ENCODE measurements at places on chromosomes 7 and 10.
A peak's percentile ranks its signal among the peaks of the same experiment; 100 is the strongest.

DNA sequence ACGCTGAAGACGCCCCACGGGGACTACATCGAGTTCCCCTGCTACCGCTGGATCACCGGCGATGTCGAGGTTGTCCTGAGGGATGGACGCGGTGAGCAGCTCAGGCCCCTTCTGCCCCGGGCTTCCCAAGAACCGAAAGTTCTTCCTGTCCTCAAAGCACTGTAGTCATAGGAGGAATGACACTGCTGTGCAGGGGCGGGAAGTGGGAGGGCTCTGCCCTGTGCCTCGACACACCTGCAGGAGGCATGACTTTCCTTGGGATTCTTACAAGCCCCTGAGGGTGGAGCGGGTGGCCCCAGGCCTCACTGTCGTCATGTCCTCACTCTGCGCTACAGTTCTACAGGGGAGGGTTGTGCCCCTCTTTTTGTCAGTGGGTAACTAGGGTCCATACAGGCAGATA is 8.6 kb downstream of the ALOX5 start:
- DNase-seq, result no peak

GRCh38 chr10:24605141-24605540 is 118.5 kb downstream of the ARHGAP21 start:
- no peak for DNase-seq

- DNase-seq, result no peak
Observed at GRCh38 chr10:247480-247879, 112.2 kb downstream of the ZMYND11 start.

DNA sequence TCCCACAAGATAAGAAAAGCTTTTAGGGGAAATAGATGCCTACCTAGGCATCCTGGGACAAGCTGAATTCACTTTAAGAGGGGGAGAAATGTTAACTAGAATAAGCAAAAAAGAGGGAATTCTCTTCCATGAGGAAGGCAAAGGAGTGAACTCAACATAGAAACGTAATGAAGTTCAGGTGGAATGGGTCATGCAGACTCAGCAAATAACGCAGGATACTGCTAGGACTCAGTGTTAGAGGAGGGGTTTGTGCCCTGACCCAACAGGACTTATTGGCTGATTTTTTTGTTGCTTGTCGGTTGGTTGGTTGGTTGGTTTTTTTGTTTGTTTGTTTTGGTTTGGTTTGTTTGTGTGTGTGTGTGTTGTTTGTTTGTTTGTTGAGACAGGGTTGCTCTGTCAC is 9.3 kb downstream of the OR2A14 start:
- no peak for DNase-seq

- DNase-seq, result peak; percentile 46
Observed at GRCh38 chr10:114470956-114471905, 66.9 kb upstream of the AFAP1L2 start.

- DNase-seq, result no peak
Observed at GRCh38 chr10:125684581-125684980, 1.6 kb upstream of the TEX36 start.

DNA sequence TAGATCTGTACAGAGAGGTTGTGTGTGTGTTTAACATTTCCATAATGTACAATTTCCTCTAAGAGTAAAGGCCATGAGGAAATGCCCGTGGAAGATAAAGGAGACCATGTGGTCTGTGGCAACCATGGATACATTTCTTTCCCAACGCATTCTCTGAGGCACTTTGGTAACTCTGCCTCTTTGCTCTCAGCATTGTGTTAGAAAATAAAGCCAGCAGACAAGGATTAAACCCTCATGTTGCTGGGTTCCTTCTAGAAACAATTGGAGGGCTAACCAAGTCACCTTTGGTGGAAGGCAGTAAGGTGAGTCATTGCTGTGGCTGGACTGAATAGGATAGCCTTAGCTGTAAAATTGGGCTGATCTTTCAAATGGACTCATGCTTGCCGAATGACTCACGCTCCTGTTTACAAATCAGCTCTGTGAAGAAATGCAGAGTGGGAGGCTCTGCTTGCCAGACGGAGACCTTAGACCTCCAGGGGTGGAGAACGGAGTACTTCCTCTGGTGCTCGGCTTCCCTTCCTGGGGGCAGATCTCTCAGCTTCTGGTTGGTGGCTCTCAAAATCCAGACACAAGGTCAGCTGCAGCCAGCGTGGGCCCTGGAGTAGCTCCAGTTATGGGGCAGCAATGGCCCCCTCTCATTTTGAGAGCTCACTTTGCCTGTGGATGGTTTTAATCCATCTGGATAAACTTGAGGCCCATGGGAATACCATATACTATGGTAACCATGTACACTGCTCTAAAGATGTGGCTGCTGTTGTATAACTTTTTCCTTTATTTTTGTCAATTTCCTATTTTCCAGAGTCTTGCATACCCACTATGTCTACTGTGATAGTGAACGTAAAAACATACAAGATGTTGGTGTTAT is 137.3 kb downstream of the TCF7L2 start:
- no peak for DNase-seq

DNA sequence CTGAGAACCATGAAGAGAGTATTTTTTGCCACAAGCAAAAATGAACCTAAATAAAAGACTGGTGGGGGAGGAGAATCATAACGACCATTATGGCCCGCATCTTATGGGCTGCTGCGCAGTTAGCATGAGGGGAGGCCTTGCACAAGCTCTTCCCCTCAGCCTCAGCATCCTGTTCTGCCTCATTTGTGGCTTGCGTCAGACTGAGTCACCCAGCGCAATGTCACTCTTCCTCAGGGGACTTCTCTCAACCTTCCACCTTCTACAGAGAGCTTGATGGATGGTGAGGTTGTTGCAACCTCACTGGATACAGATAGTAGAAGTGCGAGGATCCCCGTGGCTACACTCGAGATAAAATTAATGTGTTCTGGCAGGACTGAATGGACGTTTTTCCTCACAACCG is 16.8 kb upstream of the GPR15LG start:
- DNase-seq, result no peak

DNA sequence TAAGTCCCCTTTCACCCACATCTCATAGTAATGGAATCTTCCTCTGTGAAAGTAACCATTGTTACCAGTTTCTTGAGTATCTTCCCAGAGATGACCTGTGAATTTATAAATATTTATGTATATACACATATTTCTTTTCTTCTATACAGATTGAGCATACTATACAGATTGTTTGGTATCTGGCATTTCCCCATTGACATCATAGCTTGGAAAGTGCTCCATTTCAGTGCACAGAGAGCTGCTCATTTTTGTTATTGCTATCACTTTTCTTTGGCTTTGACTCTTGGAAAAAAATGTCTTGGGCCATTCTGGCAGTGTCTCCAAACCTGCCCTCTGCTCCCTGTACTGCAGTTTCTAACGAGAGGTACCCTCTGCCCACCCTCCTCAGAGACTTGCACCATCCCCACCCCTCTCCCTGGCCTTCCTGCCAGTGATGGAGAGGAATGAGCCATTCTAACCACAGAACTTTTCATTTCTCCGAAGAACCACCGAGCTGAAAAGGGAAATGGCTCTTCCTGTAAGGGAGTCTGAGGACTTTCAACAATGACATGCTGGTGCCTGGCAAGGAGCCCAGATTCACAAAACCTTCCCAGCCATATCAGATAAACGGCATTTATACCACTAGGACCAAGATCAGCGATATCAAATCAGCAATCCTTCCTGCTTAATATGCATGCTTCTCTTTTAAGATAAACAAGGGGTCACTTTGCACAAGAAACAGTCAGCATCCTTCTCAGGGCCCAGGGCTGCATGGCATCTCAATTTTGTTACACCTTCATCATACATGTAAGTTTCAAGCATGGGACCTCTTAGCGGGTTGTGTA is 19.7 kb upstream of the CCSER2 start:
- peak; percentile 33 for DNase-seq

- no peak for DNase-seq
Observed at GRCh38 chr10:69649786-69650550, 19.9 kb downstream of the FAM241B start.

GRCh38 chr7:102914585-102914984 is 1.8 kb downstream of the LRRC17 start:
- DNase-seq, result no peak

GRCh38 chr7:131681961-131682360 is 125.5 kb upstream of the PODXL start:
- no peak for DNase-seq

GRCh38 chr7:5659584-5659983 is 121.9 kb downstream of the RNF216 start:
- no peak for DNase-seq

GRCh38 chr7:154644366-154644765 is 358.6 kb downstream of the PAXIP1 start:
- DNase-seq, result no peak

GRCh38 chr10:89702121-89702480 is 711 bp downstream of the KIF20B start:
- DNase-seq, result no peak

- no peak for DNase-seq
Observed at GRCh38 chr7:14000247-14000646, 10.8 kb upstream of the ETV1 start.

- no peak for DNase-seq
Observed at GRCh38 chr10:69065406-69066361, 22.2 kb upstream of the SRGN start.

DNA sequence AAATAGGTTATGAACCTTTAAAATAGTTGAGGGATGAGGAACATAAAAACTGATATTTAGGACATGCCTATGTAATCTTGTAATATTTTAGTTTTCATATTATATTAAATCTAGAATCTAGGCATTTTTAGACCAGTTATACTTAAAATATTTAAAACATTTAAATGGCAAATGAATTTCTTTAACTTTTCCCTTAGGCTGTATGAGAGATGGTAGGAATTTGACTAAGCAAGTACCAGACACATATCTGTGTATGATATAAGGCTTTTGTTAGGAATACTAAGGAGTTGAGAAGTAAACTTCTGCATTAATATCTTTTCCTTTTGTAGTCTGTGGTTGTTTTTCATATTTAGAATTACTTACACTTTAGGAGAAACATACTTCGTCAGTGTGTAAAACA is 25.1 kb downstream of the SEPTIN7 start:
- DNase-seq, result no peak

- no peak for DNase-seq
Observed at GRCh38 chr10:58109731-58110130, 158.0 kb downstream of the IPMK start.

- DNase-seq, result no peak
Observed at GRCh38 chr10:109062371-109062770, 860.9 kb downstream of the XPNPEP1 start.

DNA sequence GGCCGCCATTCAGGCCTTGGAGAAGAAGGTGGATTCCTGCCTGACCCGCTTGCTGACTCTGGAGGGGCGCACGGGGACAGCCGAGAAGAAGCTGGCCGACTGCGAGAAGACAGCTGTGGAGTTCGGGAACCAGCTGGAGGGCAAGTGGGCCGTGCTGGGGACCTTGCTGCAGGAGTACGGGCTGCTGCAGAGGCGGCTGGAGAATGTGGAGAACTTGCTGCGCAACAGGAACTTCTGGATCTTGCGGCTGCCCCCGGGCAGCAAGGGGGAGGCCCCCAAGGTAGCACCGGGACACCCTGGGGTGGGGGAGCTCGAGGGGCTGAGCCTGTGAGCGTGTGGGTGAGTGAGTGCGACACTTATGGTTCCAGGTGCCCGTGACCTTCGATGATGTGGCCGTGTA is 4.5 kb downstream of the ZNF783 start:
- DNase-seq, result no peak

DNA sequence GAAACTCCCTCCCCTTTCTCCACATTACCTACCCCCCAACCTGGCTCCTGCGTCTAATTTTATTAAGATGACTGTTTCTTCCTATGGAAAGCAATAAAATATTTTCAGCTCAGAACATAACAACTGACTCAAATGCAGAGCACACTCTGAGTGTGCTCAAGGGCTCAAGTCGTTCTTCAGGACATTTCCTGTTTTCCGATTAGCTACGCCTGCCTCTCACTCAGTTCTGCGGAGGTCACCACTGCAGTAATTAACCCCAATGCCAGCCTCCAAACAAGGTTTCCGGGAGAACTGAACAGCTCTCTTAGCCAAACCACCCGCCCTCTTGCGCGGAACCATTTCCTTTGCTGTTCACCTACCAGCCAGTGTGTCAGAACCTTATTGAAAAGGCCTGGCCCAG is 19.3 kb downstream of the MYOF start:
- no peak for DNase-seq

DNA sequence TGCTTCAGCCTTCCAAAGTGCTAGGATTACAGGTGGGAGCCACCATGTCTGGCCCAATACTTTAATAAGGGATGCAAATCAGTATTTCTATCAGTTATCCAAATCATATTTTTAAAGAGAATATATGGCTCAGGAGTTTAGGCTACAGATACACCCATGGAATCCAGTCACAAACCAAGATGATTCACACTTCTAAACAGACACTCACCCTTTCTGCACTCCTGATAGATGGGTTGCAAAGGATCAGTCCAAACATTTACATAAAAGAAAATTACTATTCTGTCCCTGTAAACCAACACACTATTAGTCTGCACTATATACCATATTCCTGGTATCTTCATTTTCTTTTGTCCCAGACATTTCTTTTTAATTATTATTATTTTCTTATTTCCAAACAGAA is 2.2 kb downstream of the MORN4 start:
- no peak for DNase-seq

- DNase-seq, result no peak
Observed at GRCh38 chr10:128657548-128657947, 531.3 kb upstream of the MKI67 start.

DNA sequence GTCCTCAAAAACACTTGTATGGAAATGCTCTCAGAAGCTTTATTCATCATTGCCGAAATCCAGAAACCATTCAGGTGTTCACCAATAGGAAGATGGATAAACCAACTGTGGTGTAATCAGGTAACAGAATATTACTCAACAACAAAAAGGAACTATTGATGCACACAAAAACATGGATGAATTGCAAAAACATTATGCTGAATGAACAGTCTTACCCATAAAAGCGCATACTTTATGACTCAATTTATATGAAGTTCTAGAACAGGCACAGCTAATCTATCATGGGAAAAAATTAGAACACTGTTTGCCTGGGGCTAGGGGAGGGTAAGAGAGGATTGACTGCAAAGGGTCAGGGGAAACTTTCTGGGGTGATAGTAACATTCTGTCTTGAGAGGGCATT is 26.9 kb upstream of the GSAP start:
- DNase-seq, result no peak

- no peak for DNase-seq
Observed at GRCh38 chr7:38411404-38411803, 138.0 kb upstream of the TARP start.

GRCh38 chr10:6229746-6230145 is 27.0 kb downstream of the PFKFB3 start:
- no peak for DNase-seq

DNA sequence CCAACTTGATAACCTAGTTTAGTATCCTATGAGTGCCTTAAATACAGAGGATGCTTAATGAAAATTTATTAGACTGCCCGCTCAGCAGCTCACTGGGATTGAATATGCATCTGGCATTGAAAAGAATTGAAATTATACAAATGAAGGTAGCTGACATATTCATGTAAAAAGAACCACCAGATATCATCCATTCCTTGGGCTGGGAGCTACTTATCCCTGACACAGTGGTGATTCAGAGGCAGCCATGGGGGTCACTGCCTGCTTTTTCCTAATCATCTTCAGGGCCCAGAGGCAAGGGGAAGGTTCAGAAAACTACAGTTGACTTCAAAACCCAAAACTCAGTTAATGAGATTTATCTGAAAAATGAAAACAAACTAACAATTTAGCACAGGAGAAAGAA is 120.9 kb downstream of the TRIL start:
- DNase-seq, result no peak

Data from activated effector memory CD4-positive, alpha-beta T cell treated with Interleukin-2 at 50 U/mL for 16 hours (primary cell).